ENCODE measurements at places on chromosomes 5 and 9.
A peak's percentile ranks its signal among the peaks of the same experiment; 100 is the strongest.

- DNase-seq = no peak
Observed at GRCh38 chr9:92292338-92293074, 991 bp downstream of the IARS1 start.

GRCh38 chr9:133133681-133134387 is 12.8 kb upstream of the RALGDS start:
- DNase-seq = no peak

GRCh38 chr9:108224716-108225115 is 631.1 kb downstream of the ACTL7B start:
- DNase-seq = no peak

- DNase-seq = no peak
Observed at GRCh38 chr5:80707645-80708044, 52.9 kb upstream of the DHFR start.

GRCh38 chr5:77133061-77133758 is 46.1 kb upstream of the ZBED3 start:
- DNase-seq = no peak

- no peak for DNase-seq
Observed at GRCh38 chr5:110288766-110289511, 437.5 kb downstream of the TMEM232 start.

DNA sequence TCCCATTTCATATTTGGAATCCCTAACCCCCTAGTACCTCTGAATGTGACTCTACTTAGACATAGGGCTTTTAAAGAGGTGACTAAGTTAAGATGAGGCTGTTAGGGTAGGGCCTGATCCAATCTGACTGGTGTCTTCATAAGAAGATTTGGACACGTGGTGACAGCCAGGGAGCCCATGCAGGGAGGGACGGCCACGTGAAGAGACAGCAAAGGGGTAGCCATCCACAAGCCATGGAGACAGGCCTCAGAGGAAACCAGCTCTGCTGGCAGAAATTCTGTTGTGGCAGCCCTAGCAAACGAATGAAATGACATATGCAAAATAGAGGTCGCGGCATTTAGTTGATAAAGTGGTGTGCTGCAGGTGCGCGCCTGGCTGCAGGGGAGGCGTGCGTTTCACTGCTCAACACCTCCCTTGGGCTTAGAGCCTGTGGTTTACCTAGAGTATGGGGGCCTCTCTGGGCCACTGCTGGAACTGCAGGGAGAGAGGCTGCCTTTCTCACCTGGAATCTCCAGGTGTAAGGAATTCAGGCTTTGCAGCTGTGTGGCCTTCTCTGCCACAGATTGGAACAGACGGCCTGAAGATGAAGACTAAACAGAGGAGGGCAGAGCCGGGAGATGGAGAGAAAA is 7.1 kb upstream of the AFAP1L1 start:
- no peak for DNase-seq

DNA sequence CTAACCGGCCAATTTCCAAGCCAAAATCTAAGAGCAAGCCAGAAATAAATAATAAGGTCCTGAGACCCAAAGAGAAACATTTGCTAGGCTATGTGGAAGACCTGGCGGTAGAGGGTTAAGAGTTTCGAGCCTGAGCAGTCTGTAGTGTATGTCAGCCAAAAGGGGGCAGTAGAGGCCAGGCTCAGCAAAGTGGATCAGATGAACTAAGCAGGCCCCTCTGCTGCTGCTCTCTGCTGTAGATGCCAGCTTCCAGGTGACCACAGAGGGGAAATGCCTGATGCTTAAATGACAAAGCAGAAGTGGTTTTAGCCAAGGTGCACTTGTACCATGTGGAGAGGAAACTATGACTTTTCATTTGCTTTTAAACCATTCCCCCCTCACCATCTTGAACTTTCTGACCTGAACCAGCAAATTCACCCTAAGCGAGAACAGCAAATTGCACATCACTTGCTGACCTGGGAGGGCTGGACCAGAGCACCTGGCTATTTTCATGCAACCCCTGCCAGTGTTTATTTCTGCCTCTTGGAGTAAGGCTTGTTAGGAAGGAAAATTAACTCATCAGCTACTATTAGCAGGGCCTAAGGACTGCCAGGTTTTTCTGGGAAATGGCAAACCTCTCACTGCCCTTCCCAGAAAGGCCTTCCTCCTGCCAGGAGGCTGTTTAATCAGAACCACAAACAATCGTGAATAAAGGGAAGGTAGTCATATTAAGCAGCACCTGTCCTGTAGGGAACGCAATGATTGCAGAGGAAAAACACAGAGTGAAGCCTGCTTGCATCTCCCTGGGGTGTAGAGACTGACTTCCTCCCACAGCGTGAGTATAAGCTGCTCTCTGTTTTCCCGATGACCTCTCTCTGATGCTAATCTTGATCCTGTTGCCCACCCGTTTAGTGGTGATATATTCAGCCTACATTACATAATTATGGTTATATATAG is 818.2 kb downstream of the TLR4 start:
- peak; percentile 20 for DNase-seq

DNA sequence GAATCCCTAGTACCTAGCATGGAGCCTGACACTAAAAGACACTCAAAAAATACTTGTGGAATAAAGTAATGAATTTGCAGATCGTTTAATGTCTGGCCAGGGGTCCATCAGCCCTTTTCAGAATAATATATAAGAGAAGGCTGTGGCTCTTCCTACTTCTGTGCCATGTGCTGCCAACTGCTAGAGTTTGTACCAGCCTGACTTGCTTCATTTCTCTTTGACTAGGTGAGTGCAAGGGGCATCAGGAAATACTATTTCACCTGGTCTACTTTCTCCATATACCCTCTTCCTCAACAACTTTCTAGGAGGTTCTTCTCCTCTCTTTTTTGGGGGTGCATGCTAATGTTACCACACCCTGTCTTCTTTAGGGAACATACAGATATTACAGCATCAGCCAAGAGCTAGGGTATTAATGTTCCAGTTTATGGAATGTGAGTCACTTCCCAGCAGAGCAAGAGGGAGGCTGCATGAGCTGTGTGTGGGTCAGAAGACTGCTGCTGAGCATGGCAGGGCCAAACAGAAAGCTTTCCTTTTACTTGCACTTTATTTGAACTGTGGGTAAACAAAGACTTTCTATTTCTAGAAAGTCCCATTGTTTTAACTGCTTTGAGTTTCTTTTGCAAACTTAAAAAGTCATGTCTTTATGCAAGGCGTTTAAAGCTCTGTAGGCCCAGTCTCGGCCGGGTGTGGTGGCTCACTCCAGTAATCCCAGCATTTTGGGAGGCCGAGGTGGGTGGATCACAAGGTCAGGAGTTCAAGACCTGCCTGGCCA is 158.9 kb downstream of the ADAMTSL1 start:
- DNase-seq = no peak

- DNase-seq = no peak
Observed at GRCh38 chr5:87576867-87577266, 164.1 kb upstream of the CCNH start.

DNA sequence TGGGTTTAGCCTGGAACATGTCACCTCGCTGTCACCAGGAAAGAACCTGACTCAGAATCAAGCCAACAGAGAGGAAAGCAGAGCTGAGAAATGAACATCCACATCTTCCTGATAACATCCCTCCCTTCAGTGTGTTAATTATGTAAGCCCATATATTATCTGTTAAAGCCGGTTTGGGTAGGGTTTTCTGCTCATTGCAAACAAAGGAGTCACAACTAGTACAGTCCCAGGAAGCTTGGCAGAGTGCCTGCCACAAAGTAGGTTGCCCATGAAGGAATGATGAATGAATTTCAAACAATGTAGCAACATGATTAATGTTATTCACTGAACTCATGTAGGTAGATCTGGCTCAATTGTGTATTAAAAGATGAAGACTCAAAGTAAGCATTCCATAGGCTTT is 10.4 kb upstream of the PPARGC1B start:
- no peak for DNase-seq

DNA sequence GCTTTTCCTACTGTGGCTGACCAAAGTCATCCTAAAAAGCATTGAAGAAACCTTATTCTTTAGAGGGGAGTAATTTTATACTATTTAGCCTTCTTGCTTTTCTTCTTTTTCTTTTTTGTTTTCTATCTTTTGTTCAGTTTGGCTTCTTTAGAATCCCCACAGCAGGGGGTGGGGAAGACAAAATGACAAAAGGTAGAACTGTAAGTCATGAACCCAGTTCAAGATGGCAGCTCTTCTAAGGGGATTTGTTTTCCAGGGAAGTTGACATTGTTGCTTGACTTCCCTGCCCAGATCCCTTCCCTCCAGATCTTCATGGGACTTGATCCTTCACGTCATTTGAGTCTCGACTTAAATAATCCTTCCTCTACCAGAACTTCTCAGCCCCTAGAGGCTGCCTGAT is 692.4 kb upstream of the DMAC1 start:
- no peak for DNase-seq

- no peak for DNase-seq
Observed at GRCh38 chr9:135994501-135995192, 33.5 kb upstream of the UBAC1 start.

- DNase-seq = no peak
Observed at GRCh38 chr5:42268630-42269029, 154.6 kb upstream of the GHR start.

- DNase-seq = no peak
Observed at GRCh38 chr9:75170898-75171360, 82.6 kb downstream of the OSTF1 start.

DNA sequence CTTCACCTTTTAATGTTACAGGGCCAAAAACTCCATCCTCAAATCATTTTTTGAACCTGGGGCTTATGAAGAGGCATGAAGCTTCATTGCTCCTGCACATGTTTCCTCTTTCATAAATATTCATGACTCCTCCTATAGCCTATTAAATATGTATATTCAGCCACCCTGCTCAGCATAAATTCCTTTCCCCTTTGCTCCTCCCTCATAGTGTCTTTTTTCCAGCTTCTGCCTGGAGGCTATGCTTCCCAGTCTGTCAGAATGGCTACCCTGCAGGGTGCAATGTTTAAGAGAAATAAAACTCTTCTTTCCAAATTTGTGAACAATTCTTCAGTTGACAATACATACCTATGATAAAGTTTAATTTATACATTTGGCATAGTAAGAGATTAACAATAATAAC is 1082.9 kb upstream of the CDH18 start:
- DNase-seq = no peak

DNA sequence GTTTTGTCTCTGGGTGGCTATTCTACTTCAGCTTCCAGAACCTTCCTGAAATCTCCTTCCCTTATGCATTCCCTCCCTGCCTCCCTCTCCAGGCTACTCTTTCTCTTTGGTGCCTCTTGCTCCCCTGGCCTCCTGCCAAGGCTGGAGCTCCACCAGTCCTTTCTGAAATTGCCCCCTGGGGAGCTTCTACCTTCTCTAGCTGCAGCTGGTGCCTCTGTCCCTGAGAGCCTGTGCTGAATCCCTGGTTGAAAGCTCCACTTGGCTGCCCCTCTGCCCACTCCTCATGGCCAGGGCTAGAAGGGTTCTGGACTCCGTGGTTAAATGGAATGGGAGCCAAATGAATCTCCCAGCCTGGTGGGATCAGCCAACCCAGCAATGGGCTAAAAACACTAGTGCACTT is 80.1 kb downstream of the COL15A1 start:
- DNase-seq = no peak

GRCh38 chr9:84852617-84853301 is 183.2 kb downstream of the NTRK2 start:
- no peak for DNase-seq

- DNase-seq = no peak
Observed at GRCh38 chr9:34907044-34907443, 51.0 kb upstream of the PHF24 start.

DNA sequence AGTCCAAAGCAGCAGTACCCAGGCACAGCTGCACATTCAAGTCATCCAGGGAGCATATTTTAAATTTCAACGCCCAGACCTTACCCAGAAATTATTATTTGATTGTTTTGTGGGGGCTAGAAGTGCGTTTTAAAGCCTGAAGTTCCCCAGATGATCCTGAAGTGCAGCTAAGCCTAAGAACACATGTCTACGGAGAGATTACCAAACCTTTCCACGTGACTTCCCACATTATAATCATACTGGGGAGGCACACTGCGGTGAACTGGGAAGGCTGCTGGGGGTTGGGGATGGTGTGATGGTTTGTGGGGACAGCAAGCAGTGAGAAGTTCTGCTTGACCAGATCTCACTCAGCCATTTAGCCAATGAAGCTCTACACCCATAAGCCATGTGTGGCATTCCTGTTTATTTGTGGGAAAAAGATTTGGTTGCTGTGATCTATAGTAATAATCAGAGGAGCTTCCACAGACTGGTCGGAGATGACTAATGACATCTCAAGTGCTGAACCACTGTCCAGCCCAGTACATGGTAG is 93.4 kb upstream of the CDH6 start:
- DNase-seq = no peak

DNA sequence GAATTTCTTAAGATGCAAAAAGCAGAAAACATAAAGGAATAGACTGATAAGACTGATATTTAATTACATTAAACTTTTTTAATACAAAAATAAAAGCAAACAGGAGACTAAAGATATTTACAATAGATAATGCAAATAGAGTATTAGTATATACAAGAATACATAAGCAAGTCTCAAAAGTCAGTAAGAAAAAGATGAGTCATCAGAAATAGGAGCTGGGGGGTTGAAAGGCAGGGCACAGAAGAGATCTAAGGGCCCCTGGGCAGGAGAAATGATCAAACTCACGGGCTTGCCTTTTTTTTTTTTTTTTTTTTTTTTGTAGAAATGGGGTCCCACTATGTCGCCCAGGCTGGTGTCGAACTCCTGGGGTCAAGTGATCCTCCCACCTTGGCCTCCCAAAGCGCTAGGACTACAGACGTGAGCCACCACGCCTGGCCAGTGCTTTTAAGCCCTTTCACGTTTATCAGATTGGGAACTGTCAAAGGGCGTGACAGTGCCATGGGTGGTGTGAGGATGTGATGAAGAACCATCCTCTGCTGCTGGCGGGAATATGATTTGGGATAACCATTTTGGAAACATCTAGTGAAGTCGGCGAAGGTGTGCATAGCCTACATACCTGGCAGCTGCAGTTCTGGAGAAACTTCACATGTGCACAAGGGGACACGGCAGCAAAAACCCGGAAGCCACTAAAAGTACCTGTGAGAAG is 126.1 kb downstream of the CACNA1B start:
- no peak for DNase-seq

- DNase-seq = no peak
Observed at GRCh38 chr5:180600554-180601041, 9.3 kb upstream of the SCGB3A1 start.

- DNase-seq = no peak
Observed at GRCh38 chr5:150377964-150378694, 20.6 kb downstream of the TCOF1 start.

DNA sequence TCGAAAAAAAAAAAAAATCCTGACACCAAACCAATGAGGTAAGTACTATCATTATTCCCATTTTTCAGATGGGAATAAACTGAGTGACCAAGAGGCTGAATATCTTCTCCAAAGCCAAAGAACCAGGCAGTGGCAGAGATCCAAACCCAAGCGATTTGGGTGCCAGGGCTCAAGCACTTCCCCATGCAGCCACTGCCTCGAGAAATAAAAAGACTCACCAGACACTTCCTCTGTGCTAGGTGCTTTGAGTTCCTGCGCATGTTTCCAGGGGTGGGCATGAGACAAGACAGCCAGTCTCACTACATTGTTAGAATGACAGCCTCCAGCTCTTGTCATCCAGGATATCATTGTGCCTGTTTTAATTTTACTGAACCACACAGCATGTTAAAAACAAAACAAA is 2.3 kb upstream of the RPL26L1 start:
- DNase-seq = no peak
